ENCODE measurements at places on chromosomes 7 and 10.

DNA sequence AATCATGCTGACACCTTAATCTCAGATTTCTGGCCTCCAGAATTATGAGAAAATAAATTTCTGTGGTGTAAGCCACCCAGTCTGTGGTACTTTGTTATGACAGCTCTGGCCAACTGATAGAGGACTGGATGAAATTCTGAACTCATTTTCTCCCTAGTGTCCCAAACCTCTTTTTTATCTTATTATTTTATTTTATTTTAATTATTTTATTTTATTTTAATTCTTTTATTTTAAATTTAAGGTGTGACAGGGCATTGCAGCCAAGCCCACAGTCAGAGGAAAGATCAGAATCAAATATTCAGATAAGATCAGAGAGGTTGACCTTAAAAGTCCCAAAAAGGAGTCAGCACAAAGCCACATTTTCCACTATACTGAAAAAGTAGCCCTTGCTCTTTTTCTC, 228.1 kb downstream of the TFEC start:
- DNase-seq = no peak

GRCh38 chr7:31069860-31070555, 17.9 kb downstream of the ADCYAP1R1 start:
- peak; percentile 28 for DNase-seq

- DNase-seq = no peak
Measured at GRCh38 chr7:151632750-151633515, 113.2 kb upstream of the RHEB start.

DNA sequence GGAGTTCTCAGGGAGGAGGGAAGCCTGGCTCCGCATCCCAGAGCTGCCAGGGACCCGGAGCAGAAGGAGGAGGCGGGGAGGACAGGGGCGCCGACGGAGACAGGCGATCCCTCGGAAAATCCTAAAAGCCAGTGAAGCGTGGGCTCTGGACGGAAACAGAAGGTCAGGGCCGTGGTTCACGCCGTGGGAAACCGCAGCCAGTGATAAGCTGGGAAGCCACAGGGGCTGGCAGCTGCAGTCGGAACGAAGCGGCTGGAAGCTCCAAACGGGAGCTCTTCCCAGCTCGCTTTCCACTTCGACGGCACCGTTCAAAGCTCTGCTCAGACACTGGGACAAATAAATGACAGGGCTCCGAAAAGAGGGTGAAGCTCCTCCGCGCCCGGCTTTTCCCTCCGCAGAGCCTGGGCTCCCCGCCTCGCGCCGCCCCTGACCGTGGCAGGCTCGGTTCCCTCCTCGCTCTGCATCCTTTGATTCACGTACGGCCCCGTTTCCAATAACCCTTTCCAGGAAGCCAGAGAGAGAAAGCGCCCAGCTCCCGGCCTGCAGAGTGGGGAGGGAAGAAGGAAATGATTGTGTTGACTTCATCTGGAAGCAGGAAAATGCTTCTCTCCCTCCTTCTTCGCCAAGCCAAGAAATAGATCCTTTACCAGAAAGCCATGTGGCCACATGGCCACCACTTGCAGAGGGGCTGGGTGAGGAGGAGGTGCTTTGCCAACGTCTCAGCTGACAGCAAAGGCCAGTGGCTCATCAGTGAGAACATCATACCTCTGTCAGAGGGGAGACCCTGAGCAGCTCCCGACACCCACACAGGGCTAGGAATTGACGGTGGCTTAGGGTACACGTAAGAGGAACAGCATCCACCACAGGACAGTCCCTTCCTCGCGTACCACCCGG, 57.4 kb downstream of the ADRB1 start:
- DNase-seq = no peak

GRCh38 chr10:97650726-97651125, 10.3 kb downstream of the PI4K2A start:
- DNase-seq = no peak

GRCh38 chr10:785089-785860, 95.8 kb upstream of the DIP2C start:
- DNase-seq = no peak

DNA sequence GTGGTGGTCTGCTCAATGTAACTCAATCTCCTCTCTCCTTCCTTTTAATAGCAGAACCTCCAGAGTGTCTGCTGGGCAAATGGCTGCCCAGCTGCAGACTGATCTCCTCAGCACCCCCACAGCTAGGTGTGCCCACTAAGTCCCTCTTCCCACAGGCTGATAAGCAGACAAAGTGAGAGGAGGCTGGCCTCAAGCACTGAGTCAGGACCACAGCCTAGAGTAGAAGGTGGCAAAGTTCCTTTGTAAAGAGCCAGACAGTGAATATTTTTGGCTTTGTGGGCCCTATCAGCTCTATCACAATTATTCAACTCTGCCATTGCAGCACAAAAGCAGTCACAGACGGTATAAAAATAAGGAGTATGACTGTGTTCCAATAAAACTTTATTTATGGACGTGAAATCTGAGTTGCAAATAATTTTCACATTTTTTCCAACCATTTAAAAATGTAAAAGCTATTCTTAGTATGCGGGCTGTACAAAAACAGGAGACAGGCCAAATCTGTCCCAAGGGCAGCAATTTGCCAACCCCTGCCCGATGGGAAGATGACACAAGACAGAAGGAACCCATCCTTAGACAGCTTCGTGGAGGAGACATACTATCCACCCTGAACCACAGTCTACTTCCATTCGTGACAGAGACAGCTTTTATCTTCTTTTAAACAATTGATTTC, 23.4 kb downstream of the JAZF1 start:
- DNase-seq = no peak

DNA sequence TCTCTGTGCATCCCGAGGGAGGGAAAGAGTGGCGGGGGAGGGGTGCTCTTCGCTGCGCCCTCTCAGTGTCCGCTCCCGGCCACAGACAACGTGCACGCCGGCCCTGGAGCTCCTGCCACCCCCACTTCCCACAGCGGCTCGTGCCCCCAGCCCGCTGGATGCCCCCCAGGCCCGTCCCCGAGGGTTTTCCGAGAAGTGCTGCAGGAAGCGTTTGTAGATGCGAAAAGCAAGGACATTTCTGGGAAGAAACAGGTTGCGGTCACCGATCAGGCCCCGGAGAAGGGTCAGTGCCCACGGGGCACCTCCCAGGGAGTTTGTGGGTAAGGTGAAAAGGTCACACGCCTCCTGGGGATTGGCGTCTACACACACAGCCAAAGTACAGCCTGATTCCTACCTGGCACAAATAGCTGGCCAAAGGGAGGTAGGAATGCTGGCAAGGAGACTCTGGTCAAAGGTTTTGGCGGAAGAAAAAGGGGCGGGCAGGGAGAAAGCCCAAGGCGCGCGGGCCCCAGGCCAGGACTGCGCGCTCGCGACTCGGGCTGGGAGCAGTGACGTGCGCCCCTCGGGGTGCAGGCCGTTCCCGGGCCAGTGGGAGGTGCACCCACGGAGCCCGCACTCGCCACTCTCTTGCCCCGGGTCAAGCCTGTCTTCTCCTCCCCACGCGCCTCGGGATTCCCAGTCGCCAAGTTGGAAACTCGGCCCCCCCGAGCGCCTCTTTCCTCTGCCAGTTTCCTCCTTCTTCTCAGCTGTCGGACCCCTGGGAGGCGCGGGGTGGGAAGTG, 1.5 kb upstream of the NRP1 start:
- DNase-seq = peak; percentile 65
